ENCODE measurements at places on chromosomes 11 and 22. TPM values are rescaled to one million over a fixed set of nuclear protein-coding genes. Genes with fewer than 3 reads are reported as not detected.

Gene SBF2
- 31.6 TPM for total RNA-seq

Gene PTPRCAP
- total RNA-seq: 0.85 TPM

Gene TYR
- total RNA-seq: not detected

Gene PCNX3
- 16.7 TPM for total RNA-seq

Gene KRTAP5-8
- total RNA-seq: not detected

Gene APOL4
- total RNA-seq: not detected

Gene HSPB2
- total RNA-seq: 0.69 TPM

Gene MCHR1
- 0.50 TPM for total RNA-seq

Gene TMEM191C
- 0.35 TPM for total RNA-seq

Gene DEPDC7
- total RNA-seq: 3.3 TPM

Gene IL17REL
- total RNA-seq: not detected

Measured in renal cortical epithelial cell (primary cell).